Endothelial cell (in vitro differentiated cells): ENCODE measurements at places on chromosomes 5 and 9.

DNA sequence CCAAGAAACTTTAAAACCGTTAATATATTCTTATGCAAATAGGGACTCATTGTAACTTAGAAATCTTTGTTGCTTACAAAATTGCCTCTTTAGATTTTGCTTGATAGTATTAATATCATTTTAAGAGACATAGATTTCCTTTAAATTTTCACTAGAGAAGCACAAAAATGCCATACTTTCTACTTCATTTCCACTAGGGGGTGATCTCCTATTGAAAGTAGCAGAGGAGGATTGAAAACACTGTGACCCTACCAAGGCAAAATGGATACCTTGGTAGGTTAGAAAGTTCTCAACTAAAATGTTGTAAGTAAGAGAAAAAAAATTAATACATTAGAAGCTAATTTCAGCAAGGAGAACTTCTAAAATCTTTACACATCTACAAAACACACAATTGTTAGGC, 204.9 kb downstream of the CHSY3 start:
- H3K4me3 ChIP-seq: no peak overlapping the region
- no peak for DNase-seq
- H3K4me1 ChIP-seq: no peaks in the 10 kb centered on the region
- no peaks in the 10 kb centered on the region for H3K27me3 ChIP-seq

DNA sequence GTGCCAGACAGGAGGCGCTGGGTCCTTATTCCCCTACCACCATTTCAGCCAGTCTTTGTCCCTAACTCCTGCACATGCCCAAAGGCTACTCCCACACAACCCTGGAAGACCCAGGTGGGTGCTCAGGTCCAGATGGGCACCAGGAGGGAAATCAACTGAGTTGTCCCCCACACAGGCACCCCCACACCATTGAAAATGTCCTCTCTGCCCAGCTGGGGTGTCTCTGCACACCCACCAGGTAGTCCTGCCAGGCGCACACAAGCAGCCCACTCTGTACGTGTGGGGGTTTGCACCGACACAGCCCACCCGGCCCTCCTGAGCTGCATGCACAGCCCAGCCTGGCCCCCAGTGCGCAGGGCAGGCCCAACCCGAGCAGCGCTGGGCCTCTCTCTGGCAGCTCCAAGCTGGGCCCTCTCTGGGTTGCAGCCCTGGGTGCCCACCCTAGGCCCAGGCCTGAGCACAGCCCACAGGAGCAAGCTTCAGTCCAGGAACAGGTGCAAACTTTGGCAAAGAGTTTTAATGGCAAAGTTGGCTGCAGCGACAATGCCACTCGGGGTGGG, 2.2 kb downstream of the RNF208 start:
- H3K4me1 ChIP-seq: no peaks in the 10 kb centered on the region
- no peak for DNase-seq
- no peak overlapping the region for H3K27ac ChIP-seq
- no peak overlapping the region for H3K4me3 ChIP-seq

DNA sequence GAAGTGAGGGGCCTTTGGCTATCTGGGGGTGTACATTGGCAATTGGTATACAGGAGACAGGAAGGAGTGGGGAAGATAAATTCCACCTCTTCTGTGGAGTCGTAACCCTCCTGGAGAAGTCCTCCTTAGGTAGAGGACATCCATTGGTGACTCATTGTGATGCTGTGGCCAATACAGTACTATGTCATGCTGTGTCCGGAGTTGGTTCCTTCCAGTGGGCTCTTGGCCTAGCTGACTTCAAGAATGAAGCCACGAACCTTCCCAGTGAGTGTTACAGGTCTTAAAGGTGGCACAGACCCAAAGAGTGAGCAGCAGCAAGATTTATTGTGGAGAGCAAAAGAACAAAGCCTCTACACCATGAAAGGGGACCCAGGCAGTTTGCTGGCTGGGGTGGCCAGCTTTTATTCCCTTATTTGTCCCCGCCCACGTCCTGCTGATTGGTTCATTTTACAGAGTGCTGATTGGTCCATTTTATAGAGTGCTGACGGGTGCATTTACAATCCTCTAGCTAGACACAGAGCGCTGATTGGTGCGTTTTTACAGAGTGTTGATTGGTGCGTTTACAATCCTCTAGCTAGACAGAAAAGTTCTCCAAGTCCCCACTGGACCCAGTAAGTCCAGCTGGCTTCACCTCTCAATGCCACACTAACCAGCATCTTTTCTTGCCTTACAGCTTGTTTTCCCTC, 37.3 kb upstream of the FBP1 start:
- peaks cover 6% of the 10 kb centered on the region for H3K4me1 ChIP-seq
- no peak overlapping the region for H3K27ac ChIP-seq
- no peak overlapping the region for H3K4me3 ChIP-seq
- no peak for DNase-seq

DNA sequence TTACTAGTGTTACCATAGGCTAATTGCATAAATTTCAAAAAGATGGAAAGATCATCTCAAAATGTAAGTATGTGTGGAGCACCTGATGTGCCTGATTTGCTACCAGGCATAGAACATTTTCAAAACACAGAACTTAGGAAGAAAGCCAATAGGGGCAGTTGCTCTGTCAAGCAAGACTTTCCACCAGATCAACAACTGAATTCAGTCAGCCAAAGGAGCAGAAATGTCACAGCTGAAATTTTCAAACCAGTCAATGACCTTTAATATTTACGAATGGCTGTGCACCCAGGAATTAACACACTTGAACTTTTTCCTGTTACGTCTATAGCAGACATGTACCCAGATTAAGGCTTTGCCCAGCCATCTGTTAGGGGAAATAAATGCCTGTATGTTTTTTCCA, 452.8 kb upstream of the PTGER4 start:
- H3K36me3 ChIP-seq: no peaks in the 10 kb centered on the region
- peaks cover 1% of the 10 kb centered on the region for H3K27me3 ChIP-seq
- no peak overlapping the region for H3K4me3 ChIP-seq
- H3K4me1 ChIP-seq: no peaks in the 10 kb centered on the region
- no peak for DNase-seq

DNA sequence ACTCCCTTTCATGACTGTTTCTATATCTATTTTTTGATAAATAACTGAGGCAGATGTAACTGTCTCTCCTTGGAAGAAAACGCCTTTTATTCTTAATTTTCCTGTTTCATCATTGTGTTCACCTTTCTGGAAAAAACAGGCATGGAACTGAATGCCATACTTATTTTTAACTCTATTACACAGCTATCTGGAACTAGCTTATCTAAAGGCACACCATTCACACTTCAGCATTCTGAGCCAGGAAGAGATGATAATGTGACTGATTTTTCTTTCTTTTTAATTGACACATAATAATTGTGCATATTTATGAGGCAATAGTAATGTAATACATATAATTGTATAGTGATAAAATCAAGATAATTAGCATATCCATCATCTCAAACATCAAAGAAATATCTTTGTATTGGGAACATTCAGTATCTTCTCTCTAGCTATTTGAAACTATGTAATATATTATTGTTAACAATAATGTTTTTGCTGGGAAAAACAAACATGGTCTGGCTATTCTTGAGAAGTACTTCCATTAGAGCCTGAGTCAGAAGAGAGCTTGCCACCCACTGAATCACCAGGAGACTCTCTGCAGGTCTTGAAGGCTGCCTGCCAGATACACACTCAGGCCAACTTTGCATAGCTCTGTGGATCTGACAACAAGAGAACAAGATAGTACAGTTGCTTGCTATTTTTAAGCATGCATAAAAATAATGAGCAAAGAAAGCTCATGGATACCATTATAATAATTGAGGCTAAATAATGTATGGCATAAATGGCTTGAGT, 501.0 kb upstream of the EDIL3 start:
- H3K36me3 ChIP-seq: no peaks in the 10 kb centered on the region
- DNase-seq: no peak
- no peaks in the 10 kb centered on the region for H3K4me1 ChIP-seq
- H3K27ac ChIP-seq: no peak overlapping the region
- no peak overlapping the region for H3K4me3 ChIP-seq

- no peak for DNase-seq
- no peak overlapping the region for H3K4me3 ChIP-seq
- no peak overlapping the region for H3K27ac ChIP-seq
- peaks cover 4% of the 10 kb centered on the region for H3K27me3 ChIP-seq
- no peaks in the 10 kb centered on the region for H3K4me1 ChIP-seq
Measured at GRCh38 chr9:882416-882924, 41.0 kb downstream of the DMRT1 start.
